ENCODE measurements at places on chromosomes 16 and 17.
A peak's percentile ranks its signal among the peaks of the same experiment; 100 is the strongest.

GRCh38 chr17:6711081-6711674 is 2.0 kb downstream of the SLC13A5 start:
- DNase-seq, result no peak

GRCh38 chr16:68779891-68780290 is 42.8 kb downstream of the CDH1 start:
- no peak for DNase-seq

- DNase-seq, result peak; percentile 47
Observed at GRCh38 chr17:27381007-27381501, 75.2 kb upstream of the KSR1 start.

GRCh38 chr16:1422076-1422475 is 1.5 kb upstream of the UQCC4 start:
- no peak for DNase-seq

GRCh38 chr16:73483076-73483791 is 435.3 kb upstream of the ZFHX3 start:
- DNase-seq, result peak; percentile 64

GRCh38 chr16:58280846-58281301 is 14.0 kb downstream of the PRSS54 start:
- DNase-seq, result no peak

DNA sequence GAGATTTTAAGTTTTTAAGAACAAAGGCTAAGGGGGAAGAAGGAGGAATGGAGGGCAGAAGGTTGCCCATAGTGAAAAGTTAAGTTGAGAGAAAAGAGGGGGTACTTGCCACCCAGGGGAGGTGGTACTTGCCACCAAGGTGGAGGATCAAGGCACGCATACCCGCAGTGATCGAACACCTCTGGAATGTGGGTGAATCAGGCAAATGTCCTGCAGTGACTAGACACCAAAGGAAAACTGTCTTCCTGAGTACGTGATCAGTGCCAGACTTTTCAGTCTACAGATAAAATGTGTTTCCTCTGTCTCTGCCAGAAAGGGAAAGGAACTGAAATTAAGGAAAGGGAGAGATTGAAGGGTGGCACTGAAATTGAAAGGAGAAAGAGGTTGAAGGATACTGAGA is 2285.3 kb downstream of the TP53TG3F start:
- no peak for DNase-seq

GRCh38 chr17:49987681-49988441 is 7.2 kb downstream of the DLX3 start:
- no peak for DNase-seq

- DNase-seq, result no peak
Observed at GRCh38 chr17:83162035-83162745, 82.8 kb downstream of the METRNL start.

GRCh38 chr17:39954876-39955275 is 7.9 kb upstream of the GSDMA start:
- DNase-seq, result no peak

DNA sequence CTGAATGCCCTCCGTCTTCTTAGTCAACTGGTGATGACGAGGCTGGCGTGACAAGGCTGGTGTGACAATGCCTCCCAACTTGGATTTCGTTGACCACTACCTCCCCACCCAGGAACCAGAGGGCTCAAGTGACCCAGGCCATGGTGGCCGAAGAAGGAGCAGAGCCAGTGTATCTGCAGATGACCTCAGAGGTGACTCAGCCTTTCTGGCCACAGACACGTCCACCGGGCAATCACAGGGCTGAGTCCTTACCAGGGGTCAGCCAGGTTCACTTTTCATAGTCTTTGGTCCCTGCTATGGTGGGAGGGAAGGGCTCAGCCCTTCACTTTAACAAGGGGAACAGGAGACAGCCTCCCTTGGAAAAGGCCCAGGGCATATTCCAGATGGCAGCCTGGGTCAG is 116.3 kb downstream of the MAF start:
- DNase-seq, result no peak

- DNase-seq, result no peak
Observed at GRCh38 chr17:78789149-78789662, 7.1 kb upstream of the CYTH1 start.

- no peak for DNase-seq
Observed at GRCh38 chr16:83211711-83212110, 584.9 kb downstream of the CDH13 start.

DNA sequence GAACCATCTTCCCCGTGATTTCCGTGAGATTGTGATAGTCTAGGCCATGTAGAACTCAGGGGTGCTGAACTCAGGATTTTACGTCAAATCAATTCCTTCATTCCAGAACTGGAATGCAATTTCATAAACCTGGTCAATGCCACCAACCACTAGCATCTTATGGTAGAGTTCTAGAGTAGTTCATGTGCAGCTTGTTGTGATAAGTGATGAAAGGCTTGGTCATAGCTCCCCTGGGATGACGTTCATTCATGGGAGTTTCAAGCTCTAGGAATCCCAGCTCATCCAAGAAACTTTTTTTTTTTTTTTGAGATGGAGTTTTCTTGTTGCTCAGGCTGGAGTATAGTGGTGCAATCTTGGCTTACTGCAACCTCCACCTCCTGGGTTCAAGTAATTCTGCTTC is 3.7 kb upstream of the DPEP2 start:
- DNase-seq, result no peak

DNA sequence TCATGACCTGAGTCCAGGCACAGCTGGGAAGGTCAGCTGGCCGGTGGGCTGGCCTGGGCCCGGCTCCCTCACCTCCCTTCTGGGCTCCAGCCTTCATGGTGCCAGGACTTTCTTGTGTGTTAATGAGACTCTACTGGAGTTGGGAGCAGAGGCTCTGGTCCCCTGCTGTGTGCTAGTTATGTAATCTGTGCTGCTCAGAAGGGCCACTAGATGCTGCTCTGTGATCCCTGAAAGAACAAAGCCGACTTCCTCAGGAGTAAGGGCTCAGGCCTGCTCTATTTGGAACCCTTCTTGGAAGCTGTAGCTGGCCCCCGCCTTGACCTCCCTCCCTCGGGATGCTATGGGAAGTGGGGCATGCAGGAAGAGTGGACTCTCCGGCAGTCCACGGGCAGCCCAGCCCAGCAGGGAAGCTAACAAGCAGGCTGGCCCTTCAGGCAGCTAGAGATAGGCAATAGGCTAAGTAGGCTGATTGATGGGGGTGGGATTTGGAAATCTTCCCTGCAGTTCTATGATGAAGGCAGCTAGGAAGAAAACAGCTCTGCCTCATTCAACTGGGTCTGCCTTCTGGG is 3.3 kb upstream of the CDK5R1 start:
- DNase-seq, result peak; percentile 53

DNA sequence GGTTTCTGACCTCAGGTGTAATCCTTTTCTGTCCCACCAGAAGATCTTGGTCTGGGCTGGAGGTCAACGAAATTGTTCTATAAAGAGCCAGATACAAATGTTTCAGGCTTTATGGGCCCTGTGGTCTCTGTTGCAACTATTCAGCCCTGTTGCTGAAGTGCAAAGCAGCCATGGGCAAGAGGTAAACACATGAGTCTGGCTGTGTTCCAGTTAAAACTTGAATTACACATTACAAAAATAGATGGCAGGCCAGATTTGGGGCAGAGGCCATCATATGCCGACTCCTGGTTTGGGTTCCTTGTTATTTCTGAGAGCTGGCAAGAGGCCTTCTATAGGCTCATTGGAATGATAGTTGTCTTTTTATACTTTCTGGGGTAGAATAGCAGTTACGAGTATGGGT is 114.4 kb downstream of the SDR42E1 start:
- DNase-seq, result no peak

DNA sequence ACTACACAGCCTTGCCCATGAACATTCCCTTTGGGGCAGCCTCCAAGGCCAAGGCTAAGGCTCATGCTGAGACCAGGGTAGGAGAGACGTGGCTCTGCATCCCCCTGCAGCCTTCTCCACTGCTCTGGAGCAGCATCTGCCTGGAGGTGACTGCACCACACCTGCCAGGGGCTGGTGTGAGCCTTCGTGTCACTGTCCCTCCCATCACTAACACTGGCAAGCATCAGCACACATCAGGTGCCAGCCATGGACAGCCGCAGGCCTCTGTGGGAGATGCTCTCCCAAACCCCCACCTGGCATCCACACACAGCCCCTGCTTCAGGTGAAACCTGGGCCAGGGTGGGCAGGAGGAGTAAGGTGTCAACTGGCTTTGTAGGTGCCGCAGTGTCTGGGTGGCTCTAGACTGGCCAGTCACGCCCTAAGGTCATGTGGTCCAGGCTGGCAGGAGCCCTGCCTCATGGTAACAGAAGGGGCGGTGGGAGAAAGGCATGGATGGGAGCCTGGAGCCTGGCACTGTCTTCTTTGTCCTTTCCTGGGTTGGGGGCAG is 18.1 kb upstream of the MTSS2 start:
- no peak for DNase-seq

- DNase-seq, result no peak
Observed at GRCh38 chr16:86971251-86971650, 345.9 kb downstream of the C16orf95 start.

DNA sequence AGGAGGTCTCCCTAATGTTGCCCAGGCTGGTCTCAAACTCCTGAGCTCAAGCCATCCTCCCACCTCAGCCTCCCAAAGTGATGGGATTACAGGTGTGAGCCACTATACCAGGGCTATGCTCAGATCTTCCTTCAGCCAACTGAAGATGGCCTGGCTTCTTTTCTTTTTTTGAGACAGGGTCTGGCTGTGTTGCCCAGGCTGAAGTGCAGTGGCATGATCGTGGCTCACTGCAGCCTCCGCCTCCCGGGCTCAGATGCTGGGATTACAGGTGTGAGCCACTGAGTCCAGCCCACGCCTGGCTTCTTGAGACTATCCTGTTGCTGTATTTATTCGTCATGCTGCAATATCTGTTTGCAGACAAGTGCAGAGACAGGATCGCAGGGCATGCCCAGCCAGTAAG is 4.1 kb downstream of the SLC25A19 start:
- DNase-seq, result no peak

DNA sequence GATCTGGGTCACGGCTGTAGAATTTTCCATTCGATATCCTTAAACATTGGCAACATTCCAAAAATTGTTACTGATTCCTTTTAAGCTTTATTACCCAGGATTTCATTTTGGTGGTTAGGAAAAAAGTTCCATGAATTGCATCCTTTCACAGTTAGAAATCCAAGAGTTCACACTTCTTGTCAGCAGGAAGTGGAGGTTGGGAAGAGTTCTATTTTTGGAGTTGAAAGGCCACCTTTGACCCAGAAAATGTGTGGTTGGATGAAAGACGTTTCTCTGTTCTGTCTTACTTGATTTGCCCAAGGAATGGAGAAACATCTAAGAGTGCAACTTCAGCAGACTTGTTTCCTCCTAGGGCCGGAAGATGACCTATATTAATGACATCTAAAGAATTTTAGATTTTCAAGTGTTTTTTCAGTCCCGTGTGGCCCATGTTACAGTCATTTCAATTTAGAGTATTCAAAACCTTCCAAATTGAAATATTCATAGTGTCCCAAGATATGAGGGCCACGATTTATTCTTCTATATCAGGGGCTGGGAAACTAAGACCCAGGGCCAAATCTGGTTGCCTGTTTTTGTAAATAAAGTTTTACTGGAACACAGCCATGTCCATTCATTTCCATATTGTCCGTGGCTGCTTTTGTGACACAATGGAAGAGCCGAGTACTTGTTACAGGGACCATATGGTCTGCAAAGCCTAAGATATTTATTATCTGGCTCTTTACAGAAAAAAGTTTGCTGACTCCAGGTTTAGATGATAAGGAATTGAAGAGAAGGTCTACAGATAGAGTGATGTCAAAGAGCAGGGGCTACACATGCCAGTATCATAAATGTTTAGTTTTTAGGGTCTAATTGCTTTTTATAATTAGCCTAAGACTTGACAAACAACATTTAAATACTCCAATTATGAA is 50.2 kb downstream of the CDK5R1 start:
- DNase-seq, result no peak

DNA sequence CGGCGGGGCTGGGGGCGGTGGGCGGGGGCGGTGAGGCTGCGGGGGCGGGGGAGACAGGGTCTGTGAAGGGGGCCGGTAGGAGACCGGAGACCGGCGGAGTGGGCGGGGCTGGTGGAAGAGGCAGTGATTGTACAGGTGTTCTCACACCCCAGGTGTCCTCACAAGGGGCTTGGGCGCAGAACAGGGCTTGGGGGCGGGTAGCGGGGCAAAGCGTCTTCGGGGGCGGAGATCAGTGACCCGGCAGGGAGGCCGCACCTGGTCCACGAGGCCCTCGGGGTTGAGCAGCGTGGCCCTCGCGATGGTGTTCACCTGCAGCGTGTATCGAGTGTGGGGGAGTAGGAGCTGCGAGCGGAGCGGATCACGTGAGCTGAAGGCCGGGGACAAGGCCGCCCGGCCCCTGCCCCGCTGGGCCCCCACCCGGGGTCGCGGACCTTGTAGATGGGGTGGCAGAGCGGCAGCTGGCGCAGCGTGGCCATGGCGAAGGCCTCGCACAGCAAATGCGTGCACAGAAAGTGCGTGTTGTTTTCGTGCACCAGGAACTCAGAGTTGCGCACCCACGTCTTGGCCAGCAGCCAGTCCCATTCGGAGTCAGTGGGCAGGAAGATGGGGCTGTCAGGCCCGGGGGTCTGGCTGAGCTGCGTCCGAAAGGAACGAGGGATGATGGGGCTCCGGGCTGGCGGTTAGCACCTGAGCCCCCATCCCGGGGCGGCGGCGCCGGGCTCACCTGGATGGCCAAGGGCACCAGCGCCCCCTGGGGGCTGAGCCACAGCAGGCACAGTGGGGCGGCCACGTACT is 8.5 kb downstream of the ALOXE3 start:
- peak; percentile 16 for DNase-seq

- DNase-seq, result no peak
Observed at GRCh38 chr17:9315360-9315759, 260.3 kb downstream of the STX8 start.

DNA sequence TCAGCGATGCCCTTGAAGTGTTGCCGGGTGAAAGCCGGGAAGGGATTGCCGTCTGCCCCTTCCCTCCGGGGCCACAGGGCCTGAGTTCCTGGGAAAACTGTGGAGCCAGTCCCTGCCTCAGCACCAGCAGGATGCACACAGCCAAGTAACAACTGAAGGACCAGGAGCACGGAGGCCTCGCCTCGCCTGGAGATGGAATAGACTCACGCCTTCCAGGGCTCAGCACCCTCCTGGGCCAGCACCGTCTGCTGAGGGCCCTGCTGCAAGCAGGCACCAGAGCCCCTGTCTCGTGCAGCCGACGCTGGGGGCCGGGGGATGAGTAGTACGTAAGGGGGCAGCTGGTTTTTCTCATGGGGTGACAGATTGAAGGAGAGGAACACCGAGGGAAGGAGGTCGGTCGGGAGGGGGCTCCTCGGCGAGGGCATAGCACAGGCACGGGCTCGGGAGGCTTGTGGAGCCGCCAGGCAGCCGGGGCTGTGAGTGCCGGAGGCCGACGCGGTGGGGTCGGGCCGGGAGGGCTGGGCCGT is 6.4 kb downstream of the CBFA2T3 start:
- no peak for DNase-seq

DNA sequence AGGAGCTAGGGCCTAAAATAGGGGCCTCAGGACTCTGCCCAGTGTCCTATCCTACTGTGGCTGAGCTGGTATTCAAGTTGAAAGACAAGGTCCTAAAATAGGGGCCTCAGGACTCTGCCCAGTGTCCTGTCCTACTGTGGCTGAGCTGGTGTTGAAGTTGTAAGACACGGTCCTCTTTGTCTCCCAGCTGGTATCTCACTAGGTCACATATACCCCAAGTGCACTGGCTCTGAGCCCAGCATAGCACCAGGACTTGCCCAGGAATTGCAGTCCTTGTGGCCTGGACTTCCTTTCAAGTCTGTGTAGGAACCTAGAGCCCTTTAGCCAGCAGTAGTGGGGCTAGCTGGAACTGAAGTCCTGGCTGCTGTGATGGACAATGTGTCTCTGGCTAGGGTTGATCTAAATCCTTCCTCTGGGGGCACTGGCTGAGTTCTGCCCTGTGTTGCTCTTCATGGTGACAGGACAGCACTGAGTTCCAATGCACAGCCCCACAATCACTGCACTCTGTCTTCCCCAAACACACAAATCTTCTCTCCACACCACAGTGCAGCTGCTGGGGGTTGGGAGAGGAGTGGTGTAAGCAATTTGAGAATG is 260.5 kb downstream of the HAPSTR1 start:
- no peak for DNase-seq

Measured in HAP-1 (cell line).